ENCODE measurements at places on chromosomes 4 and X.

GRCh38 chr4:38386005-38386551 is 277.9 kb upstream of the KLF3 start:
- DNase-seq = no peak

DNA sequence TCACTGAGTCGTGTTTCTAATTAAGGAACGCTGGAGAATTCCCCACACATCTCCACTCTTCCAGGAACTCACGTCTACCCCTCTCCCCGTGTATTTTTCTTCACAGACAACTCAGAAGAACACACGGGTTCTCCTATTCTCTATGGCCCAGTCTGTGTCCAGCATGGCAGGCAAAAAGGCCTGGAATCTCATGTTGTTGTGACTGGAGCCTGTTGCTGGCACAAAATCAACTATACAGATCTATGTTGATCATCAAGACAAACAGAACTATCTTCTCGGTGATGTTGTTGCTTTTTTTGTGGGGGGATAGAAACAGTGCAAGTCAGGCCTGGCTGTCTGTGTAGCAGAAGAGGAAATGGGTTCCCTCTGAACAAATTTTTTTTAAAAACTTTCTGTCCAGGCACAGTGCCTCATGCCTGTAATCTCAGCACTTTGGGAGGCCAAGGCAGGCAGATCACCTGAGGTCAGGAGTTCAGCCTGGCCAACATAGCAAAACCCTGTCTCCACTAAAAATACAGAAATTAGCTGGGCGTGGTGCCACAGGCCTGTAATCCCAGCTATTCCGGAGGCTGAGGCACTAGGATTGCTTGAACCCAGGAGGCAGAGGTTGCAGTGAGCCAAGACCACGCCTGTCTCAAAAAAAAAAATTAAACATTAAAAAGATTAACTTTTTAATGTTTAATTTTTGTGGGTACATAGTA is 50.5 kb upstream of the CBR4 start:
- DNase-seq = no peak

DNA sequence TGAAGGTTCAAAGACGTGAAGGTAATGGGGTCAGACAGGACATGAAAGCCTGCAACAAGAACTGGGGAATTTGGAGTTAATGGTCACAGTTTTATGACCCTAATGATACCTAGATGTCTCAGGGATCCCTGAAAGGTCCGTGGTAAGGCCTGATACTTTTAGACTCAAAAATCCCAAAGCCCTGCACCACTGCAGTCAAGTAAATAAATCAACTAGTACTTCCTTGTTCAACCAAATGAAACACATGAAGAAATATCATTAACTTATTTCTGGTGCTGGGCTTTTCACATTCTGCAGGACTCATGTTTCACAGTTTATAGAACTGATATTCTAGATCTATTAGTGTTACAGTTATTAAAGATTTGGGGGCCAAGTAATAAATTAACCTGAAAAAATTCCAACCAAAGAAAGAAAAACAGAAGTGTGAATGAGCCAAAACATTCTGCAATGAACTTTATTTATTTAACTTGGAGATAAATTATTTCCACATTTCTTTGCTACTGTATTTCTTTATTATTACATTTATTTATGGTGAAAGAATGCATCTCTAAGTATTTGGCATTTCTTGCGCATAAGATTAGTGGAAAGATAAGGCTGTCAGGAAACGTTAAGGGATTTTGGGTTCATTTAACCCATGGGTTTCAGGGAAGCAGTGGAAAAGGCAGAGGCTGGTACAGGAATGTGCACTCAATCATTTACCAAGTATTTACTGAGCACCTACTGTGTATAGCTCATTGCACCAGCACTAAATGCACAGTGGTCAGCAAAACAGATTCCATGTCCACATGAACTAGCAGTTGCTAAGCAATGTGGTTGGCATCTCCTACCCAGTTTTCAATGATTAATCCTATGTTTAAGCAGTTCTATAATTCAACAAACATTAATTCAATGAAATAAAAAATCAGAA is 8.7 kb downstream of the WDFY3 start:
- DNase-seq = no peak

DNA sequence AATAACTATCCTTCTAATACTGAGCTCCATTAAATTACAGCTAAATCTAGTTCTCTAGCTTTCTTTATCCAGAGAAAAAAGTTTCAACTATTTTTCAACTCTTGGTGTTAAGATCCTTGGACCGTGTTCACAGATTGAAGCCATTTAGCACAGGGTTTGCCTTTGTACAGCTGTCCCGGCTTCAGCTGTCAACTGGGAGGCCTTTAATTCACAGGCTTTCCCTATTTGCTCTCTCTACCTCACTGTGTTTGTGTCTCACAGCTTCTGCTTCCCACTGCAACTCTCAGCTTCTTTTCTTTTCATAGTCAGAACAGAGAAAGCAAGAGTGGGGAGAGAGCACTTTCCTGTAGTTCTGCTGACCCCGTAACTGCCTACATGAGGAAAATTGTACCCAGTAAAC is 76.9 kb upstream of the SMAD1 start:
- no peak for DNase-seq

DNA sequence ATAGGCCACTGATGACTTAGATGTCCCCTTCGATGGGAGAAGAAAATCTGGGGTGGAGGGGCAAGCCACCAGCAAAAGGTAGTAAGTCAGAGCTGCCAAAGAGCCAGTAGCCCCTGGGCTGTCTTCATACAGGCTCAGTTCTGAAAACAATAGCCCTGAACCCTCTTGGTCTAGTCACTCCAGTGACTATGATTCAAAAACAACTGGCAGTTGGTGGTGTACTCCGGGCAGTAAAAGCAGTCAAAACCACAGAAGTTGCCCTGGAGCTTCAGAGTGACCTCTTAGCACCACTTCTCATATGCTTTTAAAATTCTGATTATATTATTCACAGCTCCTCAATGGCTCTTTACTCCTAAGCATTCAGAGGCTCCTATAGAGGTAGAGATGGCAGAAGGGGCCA is 164.3 kb upstream of the MAMLD1 start:
- no peak for DNase-seq

GRCh38 chrX:319579-320125 is 1.1 kb upstream of the GTPBP6 start:
- no peak for DNase-seq

GRCh38 chrX:75113664-75114063 is 42.4 kb downstream of the ABCB7 start:
- no peak for DNase-seq

DNA sequence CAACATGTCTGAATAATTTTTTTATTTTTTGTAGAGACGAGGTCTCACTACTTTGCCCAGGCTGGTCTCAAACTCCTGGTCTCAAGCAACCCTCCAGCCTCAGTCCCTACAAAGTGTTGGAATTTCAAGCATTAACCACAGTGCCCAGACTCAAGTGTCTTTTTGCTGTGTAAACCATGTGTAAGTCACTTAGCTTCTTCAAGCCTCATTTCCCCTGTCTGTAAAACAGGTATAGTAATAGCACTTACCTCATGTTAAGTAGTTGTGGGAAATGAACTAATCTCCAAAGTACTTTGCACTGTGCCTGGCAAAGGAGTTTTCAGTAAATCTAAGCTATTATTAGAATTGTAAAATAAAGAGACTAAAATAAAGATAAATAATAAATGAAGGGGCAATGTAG is 35.7 kb downstream of the STBD1 start:
- DNase-seq = no peak

DNA sequence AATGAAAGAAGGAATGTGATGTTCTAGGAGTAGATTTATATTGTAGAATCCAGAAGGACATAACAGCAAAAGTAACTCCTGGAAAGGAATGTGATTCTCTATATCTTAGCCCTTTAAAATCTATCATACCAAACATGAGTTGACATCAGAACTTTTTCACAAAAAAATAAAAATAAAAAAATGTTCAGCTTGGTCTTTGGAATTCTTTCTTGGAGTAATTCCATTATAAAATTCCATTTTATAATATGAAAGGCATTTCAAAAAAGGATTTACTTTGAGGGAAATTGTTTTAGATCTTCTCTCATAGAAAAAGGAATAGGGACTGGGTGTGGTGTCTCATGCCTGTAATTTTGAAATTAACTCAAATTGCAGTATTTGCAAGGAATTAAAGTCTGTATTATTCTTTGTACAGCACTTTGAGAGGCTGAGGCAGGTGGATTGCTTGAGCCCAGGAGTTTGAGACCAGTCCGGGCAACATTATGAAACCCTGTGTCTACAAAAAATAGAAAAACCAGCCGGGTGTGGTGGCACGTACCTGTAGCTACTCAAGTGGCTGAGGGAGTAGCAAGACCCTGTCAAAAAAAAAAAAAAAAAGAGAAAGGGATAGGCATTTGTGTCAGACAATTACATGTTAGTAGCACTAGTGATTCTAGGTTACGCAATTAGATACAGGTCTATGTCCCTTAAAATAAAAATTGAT is 134.9 kb downstream of the SLC4A4 start:
- DNase-seq = no peak

GRCh38 chr4:38162240-38162784 is 202.1 kb downstream of the PTTG2 start:
- no peak for DNase-seq

DNA sequence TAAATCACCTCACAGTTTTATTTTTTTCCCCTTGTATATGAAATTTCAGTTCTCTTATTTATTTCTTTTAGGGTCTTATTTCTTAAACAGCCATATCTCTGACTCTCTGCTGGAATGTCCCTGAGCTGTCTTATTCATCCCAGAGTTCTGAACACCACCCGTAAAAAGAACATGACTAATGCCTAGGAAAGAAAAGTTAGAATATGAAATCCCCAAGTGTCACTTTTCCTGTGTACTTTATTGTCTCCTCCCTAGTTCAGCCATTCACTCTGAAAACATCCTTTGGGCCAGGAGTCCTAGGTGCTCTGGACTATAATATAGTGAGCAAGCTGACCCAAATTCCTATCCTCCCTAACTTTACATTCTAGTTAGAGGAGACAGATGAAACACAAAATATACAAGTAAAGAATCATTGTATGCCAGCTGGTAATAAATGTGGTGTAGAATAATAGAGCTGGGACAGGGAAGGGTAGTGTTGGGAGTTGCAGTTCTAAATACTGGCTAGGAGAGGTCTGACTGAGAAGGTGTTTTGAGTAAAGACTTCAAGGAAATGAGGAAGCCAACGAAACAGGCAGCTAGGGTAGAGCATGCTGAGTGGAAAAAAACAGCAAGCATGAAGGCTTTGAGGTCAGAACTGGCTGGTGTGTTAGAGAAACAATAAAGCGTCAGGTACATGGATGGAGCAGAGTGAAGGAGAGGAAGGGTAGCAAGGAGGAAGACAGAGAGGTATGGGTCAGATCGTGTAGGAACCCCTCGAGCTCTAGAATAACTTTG is 40.6 kb upstream of the FTHL17 start:
- no peak for DNase-seq

GRCh38 chrX:79107891-79108718 is 36.4 kb upstream of the GPR174 start:
- no peak for DNase-seq

DNA sequence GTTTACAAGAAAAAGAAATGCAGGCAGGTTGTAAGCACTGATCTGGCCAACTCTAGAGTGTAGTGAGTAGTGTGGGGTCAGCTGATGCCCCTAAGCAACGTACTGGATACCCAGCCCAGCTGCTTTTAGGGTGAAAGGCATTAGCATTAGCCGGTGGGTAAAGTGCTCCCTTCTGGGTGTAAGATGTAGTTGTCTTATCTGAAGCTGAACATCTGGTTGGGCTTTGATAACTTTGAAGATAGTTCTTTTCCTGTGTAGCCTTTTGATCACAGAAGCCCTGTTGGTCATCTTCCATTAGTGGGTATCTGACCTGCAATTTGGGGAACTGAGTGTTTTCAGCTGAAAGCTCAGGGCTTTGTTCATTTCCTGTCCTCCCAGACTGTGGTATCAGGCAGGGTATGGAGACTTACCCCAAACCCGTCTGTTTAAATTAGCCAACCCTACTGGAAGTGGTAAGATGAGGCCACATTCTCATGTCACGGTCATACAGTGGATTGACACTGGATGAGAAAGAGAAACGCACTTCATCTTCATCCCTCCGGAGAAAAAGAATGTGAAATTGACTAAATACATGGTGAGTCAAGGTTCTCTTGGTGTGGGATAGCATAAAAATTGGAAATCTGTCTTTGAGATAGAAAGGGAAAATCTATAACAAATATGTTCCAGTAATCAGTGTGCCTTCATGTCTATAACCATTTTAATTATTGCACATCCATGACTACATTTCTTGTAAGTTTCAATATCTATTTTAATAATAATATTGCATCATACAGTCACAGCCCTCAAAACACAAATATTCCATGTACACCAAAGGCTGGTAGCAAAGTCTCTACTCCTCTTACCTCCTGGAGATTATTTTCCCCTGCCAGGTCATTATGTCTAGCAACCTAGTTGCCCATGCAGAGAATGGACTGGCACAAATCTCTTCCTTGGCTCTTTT is 8.7 kb downstream of the RHOH start:
- DNase-seq = no peak

DNA sequence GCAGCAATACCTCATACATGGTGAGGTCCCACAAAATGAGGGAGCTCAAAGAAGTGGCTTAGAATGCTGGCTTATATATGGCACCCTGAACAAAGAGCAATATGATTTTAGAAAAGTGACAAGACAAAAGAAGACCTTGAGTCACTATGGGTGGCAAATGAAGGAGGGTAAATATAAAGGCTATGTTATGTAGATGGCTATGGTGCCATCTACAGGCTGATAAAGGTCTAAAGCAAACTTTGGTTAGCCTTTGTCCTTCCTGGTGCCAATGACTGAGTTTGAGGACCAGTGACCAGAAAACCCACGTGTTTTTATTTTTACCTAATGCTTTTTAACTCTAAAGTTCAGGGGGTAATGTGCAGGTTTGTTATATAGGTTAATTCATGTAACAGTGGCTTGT is 151.8 kb downstream of the CCNG2 start:
- no peak for DNase-seq

DNA sequence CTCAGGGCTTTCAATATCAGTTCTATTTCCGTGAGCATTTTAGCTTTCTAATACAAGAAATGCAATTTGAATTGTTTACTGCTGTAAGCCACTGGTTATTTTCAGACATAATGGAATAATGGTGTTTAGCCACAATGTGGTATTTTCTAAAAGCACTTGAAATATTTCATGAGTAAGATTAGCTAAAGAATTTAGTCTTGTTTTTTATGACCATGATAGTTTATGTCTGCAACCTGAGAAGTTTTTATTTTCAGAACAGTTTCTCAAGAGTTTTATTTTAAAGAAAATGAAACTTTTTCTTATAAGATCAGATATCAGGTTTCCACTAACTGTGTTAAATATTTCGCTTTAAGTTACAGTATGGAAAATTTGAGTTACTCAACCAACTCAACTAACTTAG is 60.2 kb downstream of the SLIT2 start:
- DNase-seq = no peak

DNA sequence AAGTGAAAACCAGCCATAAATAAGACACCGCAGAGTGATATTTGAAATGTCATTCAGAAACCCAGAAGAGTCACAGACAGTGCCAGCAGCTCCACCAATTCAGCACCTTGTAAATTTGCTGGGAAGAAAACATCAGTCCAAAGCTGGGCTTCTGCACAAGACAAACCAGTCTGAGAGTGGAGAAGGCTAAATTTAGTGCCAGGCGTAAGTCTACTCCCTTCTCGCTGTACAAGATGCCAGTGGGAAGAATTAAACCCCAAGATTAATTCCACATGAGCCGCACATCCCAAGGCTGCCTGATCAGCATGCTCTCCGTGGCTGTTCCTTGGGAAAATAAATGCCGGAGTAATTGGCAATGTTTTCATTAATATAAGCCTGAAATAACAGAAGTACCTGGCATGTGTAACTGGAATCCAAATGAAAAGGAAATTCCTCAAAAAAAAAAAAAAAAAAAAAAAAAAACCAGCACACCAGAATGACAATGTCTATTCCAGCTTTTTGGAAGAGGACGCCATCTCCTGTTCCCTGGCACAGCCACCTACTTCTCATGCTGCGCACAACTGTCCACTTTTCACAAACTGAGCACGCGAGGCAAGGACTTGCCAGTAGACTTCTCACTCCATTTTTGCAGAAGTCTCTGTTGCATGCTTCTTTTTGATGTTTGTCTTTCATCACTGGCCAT is 95.5 kb downstream of the NSUN7 start:
- DNase-seq = no peak

Measured in stimulated activated CD8-positive, alpha-beta memory T cell treated with anti-CD3 and anti-CD28 coated beads, Interleukin-7, amount 100 ng/mL, for 1 hour (primary cell).